ENCODE measurements at places on chromosomes 5 and 9. TPM values are rescaled to one million over a fixed set of nuclear protein-coding genes. Genes with fewer than 3 reads are reported as not detected.

GRCh38 chr9:129139993-129140396, 28.8 kb downstream of the PTPA start:
- DNase-seq, result peak; percentile 95

DNA sequence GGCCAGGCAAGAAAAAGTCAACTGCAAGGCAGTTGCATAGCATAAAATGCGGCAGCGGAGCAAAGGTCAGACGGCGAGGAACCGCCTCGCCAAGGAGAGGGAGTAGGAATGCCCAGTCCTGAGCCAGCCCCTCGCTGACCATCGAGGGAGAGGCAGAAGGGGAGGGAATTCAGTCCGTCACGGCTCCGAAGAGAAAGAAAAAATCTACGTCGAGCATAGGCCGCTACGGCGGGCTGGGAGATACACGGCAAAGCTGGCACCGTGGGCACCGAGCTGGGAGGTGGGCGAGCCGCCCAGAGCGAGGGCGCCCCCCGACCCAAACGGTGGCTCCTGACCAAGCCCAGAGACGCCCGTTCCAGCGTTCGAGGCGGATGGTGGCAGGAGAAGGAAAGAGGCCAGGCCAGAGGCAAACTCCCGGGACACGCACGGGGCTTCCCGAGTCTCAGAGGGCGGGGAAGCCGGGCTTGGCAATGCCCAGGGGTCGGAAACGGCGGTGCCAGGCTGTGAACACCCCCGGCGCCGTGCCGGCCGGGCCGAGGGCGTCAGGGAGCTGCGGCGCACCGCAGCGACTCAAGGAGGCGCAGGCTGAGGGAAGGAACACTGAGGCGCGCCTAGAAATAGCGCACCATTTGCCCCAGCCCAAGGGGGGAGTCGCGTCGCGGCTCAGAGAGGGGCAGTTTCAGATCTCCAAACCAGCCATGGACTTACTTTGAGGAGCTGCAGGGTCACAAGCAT, 518 bp downstream of the SPRY4 start:
- no peak for DNase-seq

DNA sequence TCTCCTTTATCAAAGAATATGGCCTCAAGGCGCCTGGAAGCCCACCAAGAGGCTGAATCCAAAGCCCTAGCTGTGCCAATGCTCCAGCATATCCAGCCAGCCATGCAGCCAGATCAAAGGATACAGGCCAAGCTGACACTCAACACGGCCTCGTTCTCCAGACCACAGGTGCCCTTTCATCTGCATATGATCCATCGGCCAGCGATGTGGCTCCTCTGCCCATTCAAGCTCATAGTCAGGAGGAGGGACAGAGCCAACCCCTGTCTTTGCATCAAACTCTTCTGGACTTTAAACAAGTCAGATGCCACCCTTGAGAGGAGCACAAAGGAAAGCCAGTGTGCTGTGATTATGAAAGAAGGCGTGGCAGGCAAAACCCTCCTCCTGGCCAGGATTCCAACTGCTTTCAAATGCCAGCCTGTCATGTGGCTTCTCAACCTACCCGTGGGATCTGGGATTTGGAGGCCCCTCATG, 42.5 kb downstream of the ADAM19 start:
- DNase-seq, result no peak

DNA sequence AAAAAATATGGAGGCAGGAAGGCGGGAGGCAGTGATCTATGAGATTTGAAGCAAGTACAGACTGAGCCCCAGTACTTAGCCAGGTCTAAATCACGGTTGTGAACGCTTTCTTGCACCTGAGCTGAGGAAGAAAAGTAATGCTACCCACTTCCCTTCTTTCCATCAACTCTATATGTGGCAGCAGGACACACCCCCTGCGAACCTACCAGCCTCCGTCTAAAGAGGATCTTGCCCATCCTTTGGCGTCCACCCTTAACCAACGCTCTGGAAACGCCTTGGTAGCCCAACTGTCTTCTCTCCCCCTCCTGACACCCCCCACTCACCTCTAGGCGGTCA, 545 bp downstream of the HMGCS1 start:
- no peak for DNase-seq

DNA sequence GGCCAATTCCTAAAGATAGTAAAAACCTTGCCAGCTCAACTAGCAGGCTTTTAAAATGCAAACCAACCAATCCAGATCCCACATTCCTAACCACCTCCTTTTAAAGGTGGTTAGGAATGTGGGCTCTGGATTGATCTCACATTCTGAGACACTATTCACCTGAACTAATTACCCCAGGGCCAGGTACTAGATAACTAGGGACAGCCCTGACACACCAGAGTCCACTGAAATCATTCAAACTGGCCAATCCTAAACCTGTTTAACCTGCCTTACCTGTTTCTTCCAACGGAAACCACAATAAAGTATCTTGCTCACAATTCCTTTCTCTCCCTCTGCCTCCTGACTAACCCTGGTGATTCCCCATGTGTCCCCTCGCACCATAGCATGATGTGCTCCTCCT, 168.3 kb upstream of the DMAC1 start:
- DNase-seq, result no peak

DNA sequence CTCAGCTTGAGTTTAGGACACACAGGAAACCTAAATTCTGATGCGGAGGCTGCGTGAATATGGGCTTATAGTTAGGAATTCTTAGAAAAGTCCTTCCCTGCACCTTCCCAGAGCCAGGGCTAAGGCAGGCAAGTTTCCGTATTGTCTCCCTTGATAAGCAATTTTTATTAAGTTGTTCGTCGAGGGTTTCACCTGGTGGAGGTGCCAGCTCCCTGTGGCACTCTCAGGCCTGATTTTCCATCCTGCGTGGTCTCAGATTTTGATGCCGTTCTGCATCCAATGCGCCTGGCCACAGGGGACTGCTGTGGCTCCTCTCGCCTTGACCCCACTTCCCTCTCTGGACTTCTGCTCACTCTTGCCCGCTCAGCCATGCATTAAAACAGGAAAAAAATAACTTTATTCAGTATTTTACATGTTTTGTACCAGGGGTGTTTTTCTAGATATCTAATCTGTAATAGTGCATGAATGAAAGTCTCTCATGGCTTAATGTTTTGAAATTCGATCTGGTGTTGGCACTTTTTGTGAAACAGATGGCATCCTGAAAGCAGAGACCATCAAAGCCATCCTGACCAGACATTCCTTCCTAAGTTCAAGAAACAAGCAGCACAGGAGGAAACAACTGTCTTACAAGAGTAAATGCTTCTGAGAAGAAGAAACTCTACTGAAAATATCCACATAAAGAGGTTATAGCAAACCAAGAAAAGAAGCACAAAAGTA, 50.7 kb downstream of the TRIP13 start:
- DNase-seq, result no peak

- no peak for DNase-seq
Measured at GRCh38 chr5:176784218-176785165, 25.9 kb upstream of the UNC5A start.

GRCh38 chr9:131188976-131189375, 63.6 kb downstream of the NUP214 start:
- no peak for DNase-seq

- DNase-seq, result no peak
Measured at GRCh38 chr9:14278291-14278721, 35.6 kb downstream of the NFIB start.

- DNase-seq, result peak; percentile 34
Measured at GRCh38 chr9:16721972-16722371, 148.5 kb downstream of the BNC2 start.

GRCh38 chr9:2336055-2336454, 285.5 kb upstream of the VLDLR start:
- DNase-seq, result no peak

- no peak for DNase-seq
Measured at GRCh38 chr5:96601200-96601599, 61.0 kb upstream of the CAST start.

DNA sequence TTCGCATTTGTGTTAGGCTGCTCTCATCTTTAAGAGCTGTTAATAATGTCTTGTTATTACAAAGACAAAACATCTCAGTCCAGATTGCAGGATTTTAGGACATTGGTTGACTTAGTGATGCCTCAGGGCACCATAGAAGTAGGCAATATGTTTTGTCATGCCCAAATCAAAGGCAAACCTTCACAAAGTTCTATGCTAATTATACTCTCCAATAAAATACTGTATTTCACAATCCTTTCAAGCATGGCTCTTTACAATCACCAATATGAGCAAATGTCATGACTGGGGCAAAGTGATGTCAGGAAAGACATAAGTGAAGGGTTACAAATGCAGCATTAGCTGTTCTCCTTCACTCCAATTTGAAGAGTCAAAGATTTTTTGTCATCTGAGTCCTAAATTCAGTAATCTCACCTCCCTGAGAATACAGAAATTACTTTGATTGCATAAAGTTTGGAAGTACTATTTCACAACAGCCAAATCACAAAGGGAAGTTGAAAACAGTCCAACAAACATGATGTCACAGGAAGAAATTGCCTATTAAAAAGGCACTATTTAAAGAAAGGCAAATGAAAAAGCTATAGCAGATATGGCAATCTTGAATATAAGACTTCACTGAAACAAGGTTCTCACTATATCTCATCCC, 303.2 kb downstream of the PRR16 start:
- DNase-seq, result no peak

- DNase-seq, result no peak
Measured at GRCh38 chr5:57166276-57166675, 7.6 kb upstream of the GPBP1 start.

DNA sequence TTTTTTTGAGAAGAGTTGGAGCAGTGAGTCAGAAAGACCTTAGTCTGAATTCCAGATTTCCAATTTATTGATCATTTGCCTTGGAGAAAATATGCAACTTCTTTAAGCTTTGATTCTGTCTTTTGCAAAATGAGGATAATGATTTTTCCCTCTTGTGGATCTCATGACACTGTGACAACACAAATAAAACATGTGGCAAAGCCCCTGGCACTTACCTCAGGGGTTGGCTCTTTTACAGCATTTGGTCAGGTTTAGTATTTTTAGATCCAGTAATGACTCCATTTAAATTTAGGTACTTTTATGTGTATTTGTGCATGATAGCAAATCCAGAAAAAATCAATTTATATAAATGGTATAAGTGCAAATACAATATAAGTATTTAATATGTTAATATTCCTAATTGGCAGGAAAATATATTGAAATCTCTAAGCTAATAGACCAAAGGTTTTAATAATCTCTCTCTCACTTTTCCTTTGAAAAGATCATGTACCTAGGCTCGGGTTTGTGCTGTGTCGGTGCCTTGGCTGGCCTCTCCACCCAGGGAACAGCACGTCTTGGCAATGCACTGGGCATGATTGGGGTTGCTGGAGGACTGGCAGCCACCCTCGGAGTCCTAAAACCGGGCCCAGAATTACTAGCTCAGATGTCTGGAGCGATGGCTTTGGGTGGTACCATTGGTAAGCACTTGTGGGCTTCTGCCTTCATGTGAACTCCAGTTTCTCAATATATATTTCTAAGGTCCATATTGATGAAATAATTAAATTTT, 49.7 kb downstream of the NNT start:
- DNase-seq, result no peak

GRCh38 chr5:68533051-68533450, 317.5 kb downstream of the PIK3R1 start:
- no peak for DNase-seq

- DNase-seq, result no peak
Measured at GRCh38 chr9:19456426-19456825, 47.6 kb downstream of the ACER2 start.

The TTC39B gene
- total RNA-seq, result 24.2 TPM

The POMT1 gene
- total RNA-seq, result 30.3 TPM

The GPX8 gene
- 52.8 TPM for total RNA-seq

The PRSS3 gene
- total RNA-seq, result 1.1 TPM

The ANKRD34B gene
- total RNA-seq, result not detected

The ARL14EPL gene
- total RNA-seq, result not detected

The HCN1 gene
- 0.21 TPM for total RNA-seq
